ENCODE measurements at places on chromosomes 12 and 14. TPM values are rescaled to one million over a fixed set of nuclear protein-coding genes. Genes with fewer than 3 reads are reported as not detected.

Gene POU6F1
- total RNA-seq, result 29.3 TPM

DNA sequence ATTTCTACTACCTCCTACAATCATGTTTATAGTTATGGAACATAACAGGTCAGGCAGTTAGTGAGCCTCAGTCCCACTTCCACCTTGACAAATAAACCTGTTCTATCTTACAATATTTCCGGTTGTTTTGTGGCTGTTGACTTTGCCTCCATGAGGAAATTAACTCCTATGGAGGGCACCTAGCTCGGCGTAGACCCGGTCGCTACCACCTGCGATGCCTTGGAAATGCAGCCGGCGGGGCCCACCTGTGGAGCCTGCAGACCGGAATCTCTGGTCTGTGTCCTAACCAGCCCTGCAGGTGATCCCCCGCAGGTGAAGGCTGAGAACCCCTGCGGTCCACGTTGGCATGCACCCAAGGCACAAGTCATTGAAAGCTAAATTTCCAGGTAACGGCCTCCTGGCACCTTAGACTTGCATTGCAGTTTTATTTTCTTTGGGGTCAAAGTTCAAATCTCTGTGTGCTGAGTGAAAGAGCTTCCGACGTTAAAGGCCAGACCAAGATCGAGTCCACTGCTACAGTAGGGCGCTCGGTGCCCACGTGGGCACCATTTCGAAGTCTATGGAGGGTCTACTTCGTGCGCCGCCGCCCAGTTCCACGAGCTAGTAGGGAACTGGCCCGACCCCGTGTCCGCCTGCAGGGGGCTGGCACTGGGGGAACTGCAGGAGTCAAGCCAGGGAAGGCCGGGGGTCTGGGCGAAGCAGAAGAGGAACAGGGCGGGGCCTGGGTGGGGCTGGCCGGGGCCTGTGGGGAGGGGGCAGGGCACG lies 782 bp upstream of the PIWIL1 start:
- H3K27ac ChIP-seq, result no peak overlapping the region
- no peak overlapping the region for H3K4me3 ChIP-seq
- no peaks in the 10 kb centered on the region for H3K36me3 ChIP-seq

DNA sequence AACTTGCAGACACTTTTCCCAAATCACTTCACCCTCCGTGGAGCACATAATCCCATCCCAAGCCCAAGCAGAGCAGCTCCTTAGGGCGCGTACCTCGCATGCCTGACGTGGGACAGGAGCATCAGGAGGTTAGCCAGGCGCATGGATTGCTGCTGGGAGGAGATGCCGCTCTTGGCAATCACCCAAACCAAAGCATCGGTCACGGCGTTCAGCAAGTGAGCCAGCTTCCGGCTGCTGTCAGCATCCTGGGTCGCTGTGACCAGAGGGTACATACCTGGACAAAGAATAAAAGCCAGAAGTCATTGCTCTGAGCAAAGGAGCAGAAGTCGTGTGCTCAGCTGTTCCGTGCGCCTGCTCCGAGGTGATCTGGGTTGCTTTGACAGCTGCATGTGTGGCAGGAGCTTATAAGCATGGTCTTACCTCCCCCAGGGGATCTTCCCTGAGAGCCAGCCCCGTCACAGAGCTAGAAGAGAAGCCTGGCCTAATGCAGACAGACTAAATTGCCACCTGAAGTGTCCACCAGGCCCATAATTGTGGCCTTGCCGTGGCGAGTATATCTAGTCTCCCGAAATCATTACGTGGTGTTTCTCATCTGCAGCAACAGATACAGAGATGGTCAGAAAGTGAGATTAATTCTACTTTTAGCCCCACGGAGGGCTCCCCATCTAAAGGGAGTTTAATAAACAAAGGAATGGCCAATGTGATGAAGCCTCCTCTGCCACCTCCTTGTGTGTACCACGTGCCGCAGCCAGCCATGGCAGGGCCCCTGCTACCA lies 59.1 kb downstream of the ESR2 start:
- no peaks in the 10 kb centered on the region for H3K36me3 ChIP-seq
- no peak for DNase-seq
- H3K4me1 ChIP-seq, result no peaks in the 10 kb centered on the region
- no peak overlapping the region for H3K27ac ChIP-seq

GRCh38 chr14:104102282-104102914 lies 16.9 kb downstream of the ASPG start:
- H3K27me3 ChIP-seq, result no peaks in the 10 kb centered on the region
- no peak overlapping the region for H3K27ac ChIP-seq
- no peaks in the 10 kb centered on the region for H3K4me1 ChIP-seq
- peak; percentile 44 for DNase-seq

DNA sequence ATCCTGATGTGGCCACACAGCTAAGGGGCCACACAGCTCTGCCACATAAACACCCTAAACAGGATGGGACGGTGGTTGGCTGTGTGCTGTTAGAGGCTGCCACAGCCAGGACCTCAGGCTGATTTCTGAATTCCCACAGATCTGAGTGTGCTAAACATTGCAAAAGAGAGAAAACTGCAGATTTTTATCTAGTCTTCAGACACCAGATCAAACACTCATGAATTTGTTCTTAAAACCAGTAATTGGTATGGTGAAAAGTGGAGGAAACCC lies 190.7 kb downstream of the MON2 start:
- no peak for DNase-seq
- H3K4me1 ChIP-seq, result no peaks in the 10 kb centered on the region
- H3K36me3 ChIP-seq, result no peaks in the 10 kb centered on the region
- H3K27me3 ChIP-seq, result no peaks in the 10 kb centered on the region
- H3K4me3 ChIP-seq, result no peak overlapping the region
- no peak overlapping the region for H3K27ac ChIP-seq

Data from aorta (tissue), 5 donors.